ENCODE measurements at places on chromosomes 1 and 21.

- DNase-seq, result no peak
Observed at GRCh38 chr1:60394436-60394835, 320.9 kb upstream of the C1orf87 start.

GRCh38 chr1:53091841-53092645 lies 30.0 kb downstream of the PODN start:
- DNase-seq, result peak; percentile 45

DNA sequence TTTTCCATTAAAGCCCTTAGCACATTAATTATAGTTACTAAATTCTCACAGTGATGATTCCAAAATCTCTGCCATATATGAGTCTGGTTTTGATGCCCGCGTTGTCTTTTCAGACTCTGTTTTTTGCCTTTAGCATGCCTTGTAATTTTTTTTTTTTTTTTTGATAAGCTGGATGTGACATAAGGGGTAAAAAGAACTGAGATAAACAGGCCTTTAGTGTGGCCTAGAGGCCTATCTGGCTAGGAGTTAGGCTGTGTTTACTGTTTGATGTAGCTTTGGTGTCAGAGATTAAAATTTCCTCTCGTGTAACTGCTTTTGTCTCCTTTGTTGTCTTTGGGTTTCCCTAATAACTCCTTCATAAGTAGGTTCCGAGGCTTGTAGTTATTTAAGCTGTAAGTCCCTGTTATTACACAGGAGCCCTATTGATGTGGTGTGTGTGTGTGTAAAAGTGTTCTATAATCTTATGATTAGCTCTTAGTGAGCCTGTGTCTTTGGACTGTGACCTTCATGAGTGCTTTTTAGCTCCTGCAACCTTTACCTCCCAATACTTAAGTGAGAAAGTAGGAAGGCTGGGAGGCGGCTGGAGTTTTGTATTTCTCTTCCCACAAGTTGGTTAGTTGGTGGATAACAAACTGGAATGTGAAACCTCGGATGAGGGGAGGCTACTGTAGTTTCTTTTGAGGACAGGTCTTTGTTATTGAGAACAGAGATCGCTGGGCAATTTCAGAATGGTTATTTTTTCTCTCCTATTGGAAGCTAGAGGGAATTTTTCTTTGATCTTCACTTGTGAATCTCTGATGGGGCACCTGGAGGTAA lies 19.3 kb downstream of the HS2ST1 start:
- no peak for DNase-seq

GRCh38 chr1:67372898-67373297 lies 57.3 kb downstream of the SERBP1 start:
- DNase-seq, result no peak

DNA sequence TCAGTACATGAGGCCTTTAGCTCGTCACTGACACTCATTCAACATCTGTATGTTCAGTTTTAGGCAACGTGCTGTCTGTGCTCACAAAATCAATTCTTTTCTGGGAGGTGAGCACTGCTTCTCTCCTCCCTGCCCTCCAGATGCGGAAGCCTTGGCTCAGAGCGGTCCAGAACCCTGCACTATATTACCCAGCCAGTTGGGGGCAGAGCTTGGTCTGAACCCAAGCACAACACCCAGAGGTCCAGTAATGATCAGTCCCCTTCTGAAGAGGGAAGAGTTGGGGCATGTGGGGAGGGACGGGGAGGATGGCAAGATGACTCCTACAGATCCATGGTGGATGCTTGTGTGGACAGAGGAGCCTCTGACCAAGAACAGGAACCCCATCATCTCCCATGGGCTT lies 5.6 kb upstream of the DSCAM start:
- DNase-seq, result no peak

Measured in Daoy (cell line).